Stimulated activated CD8-positive, alpha-beta memory T cell treated with anti-CD3 and anti-CD28 coated beads, Interleukin-4, amount 100 ng/mL, for 4 hours (primary cell): ENCODE measurements at places on chromosomes 4 and X.

- no peak for DNase-seq
Observed at GRCh38 chrX:19107035-19107434, 15.2 kb downstream of the ADGRG2 start.

DNA sequence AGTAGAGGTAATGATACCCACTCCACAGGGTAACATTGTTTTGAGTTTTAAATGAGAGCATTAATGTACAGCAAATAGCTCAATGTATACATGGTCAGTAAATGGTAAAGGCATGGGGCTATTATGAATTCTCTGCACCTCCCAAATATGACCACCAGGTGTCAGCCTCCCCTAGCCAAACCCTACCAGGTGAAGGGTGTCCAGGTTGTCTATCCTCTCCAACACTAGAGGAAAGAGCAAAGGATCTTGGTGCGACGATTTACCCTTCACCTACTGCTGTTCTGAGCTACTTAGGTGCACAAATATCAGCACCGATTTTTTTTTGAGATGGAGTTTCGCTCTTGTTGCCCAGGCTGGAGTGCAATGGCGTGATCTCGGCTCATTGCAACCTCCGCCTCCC is 26.5 kb upstream of the XIAP start:
- DNase-seq: peak; percentile 2

- no peak for DNase-seq
Observed at GRCh38 chr4:118936406-118936805, 47.8 kb downstream of the SYNPO2 start.

DNA sequence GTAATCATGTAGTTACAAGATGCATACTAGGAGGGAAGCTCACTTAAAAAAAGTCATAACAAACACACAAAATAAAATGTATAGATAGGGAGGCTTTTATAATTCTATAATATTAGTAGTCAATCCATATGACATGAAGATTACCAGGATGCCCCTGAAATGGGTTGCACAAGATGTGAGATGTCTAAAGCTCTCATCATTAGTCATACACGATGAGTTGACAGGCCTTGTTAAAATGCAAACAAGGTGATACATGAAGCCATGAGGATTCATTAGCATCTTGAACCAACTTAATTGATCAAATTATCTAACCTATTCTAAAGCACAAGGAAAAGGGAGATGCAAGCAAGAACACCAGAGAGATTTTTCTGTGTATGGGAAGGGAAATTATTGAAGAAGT is 470.2 kb downstream of the IQCM start:
- DNase-seq: no peak

DNA sequence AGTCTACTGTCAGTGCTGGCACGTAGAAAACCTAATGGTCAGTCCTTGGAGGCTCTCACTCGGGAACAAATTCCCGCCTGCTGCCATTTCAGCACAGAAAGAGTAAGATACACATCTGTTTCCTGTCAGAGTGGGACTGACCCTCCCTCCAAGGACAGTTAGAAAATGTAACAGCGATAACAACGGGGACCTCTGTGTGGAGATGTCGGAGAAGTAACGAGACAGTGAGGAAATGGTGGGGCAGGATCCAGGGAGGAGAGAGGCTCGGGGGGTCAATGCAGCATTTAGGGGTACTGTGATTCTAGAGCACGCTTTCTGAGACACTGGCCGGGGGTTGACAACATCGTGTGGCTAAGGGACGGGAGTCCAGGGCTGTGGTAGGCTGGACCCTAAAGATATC is 36.0 kb upstream of the SORCS2 start:
- no peak for DNase-seq

DNA sequence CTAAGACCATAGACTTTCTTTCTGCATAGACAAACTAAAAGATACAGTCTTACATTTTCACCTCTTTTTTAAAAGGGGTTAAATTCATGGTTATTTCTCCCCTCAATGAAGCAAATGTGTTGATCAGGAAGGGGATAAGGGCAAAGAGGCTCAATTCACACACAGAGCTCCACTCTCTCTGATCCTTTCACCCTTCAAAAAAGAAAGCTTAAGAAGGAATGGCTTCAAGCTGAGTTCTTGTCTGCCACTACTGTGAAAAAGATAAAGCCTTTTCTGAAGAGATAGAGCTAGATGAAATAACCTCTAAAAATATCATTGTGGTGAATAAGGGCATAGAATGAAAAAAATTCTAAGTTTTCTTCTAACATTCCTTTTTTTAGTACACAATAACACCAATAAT is 28.3 kb downstream of the SEPSECS start:
- no peak for DNase-seq

DNA sequence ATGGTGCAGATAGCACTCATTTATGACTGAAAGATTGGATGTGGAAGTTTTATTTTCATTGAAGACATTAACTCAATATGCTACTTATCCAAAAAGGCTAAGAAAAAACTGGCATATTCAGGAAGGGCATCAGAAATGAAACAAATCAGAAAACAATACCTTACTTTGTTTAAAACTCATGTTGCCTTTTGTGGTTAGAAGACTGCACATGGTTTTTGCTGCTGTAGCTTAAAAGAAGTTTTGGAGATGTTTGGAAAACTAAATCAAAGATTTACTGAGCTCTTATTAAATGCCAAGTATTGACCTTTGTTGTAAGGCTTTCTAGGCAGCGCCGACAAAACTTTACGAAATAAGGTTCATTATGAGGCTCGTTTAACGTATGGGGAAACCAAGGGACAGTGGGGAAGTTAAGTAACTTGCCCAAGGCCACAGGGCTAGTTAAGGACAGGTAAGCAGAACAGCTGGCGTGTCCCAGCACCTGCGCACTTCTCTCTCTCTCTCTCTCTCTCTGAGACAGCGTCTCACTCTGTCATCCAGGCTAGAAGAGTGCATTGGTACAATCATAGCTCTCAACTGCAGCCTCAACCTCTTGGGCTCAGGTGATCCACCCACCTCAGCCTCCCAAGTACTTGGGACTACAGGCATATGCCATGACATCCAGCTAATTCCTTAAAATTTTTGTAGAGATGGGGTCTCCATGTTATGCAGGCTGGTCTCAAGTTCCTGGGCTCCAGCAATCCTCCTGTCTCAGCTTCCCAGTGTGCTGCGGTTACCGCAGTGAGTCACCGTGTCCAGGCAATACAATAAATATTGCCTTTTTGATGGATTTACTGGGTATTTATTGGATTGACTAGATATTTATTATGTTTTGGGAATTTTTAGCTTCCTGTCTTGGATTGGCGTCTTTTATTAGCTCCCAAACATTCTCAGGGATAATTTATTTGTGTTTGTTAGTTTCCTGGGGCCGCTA is 16.1 kb downstream of the LRP2BP start:
- no peak for DNase-seq

DNA sequence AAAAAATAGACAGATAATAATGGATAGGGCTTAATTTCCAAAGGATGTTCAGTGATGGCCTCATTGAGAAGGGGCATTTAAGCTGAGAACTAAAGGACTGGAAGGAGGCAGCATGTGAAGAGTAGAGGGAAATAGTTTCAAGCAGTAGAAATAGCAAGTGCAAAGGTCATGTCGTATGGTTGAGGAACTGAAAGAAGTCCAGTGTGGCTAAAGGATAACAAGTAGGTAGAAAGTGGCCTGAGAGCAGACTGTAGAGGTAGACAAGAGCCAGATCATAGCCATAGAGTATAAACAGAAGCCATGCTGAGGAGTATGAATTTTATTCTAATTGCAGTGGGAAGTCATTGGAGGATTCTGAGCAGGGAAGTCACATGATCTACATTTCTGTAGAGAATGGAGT is 72.3 kb downstream of the GRIA3 start:
- DNase-seq: no peak

DNA sequence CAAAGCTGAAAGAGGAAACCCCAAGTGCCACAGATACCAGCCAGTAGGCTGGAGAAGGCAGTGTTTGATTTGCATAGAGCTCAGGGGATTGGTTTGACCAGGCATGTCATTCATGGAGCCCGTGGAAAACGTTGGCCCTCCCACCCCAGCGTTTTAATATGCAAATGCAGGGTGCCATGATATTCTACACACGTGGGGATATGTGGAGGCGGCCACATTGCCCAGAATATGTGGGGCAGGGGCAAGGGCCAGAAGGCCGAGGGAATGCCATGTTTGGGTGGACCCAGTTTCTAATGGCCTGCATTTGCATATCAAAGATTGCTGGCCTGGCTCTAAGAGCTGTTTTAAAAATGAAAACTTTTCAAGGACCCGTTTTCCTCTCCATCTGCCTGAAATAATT is 71.1 kb downstream of the MAP9 start:
- DNase-seq: no peak

- DNase-seq: no peak
Observed at GRCh38 chr4:168945291-168945690, 64.8 kb downstream of the CBR4 start.

DNA sequence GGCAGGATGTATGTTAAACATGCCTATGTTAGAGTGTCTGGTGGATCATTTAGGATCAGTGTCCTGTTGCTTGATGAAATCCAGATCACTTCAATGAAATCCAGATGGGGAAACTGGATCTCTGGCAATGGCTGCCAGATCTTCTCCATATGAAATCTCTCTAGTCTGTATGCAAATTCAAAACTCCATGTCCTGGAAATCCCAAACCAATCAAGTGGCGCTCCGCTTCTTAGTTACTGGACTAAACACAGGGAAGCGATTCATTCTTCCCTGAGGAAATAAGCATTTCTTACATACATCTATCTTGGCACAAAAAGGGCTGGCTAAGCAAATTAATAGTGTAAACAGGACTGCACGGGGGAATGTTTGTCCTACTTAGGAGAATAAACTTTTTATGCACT is 94.9 kb downstream of the HDAC8 start:
- no peak for DNase-seq

DNA sequence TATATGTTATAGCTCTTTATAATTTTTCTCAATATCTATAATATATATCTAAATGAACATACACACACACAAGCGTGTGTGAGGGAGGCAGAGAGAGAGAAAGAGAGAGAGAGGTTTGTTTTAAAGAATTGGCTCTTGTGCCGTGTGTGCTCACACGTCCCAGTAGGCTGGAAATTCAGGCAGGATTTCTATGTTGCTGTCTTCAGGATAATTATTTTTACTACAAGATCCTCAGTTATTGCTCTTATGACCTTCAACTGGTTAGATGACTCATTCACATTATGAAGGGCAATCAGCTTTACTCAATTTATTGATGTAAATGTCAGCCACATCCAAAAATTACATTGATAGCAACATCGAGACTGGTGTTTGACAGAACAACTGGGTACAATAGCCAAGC is 1520.7 kb upstream of the PCDH7 start:
- no peak for DNase-seq

GRCh38 chr4:133799717-133800315 is 401.8 kb downstream of the PABPC4L start:
- DNase-seq: no peak

- DNase-seq: no peak
Observed at GRCh38 chr4:78584863-78585547, 33.4 kb downstream of the ANXA3 start.

GRCh38 chr4:957231-957580 is 16.2 kb downstream of the DGKQ start:
- no peak for DNase-seq

DNA sequence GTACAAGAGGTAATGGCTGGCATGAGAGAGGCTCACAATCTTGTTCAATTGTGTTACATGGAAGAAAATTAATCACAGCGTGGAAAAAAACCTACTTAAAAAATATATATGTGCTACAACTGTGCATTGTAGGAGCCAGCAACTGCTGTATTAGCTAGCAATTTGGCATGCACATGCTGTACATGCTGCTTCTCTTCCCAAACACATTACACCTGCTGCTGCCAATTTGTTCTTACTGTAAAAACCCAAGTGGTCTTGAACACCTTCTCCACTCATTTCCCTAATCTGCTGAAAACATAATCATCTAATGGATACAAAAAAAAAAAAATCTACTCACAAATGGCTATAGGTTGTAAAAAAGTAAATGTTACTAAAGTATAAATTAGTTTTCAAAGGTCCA is 264.2 kb downstream of the INPP4B start:
- no peak for DNase-seq

DNA sequence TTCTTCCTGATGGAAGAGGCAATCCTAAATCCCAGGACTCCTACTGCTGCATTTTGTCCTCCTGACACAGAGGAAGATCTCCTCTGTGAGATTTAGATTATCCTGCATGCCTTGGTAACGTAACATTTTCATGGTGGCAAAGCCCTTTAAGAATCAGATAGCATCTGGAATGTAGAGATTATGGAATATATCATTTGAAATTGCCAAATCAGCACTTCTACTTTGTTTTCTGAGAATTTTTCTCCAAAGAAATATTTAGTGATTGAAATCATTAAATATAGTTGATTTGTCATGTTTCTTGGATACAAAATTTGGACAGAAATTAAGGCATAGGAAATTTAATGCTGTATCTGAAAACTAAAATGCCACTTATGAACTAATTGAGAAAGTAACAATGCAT is 326.9 kb downstream of the EPHA5 start:
- DNase-seq: no peak

GRCh38 chrX:30248854-30249253 is 1.9 kb downstream of the MAGEB1 start:
- no peak for DNase-seq

DNA sequence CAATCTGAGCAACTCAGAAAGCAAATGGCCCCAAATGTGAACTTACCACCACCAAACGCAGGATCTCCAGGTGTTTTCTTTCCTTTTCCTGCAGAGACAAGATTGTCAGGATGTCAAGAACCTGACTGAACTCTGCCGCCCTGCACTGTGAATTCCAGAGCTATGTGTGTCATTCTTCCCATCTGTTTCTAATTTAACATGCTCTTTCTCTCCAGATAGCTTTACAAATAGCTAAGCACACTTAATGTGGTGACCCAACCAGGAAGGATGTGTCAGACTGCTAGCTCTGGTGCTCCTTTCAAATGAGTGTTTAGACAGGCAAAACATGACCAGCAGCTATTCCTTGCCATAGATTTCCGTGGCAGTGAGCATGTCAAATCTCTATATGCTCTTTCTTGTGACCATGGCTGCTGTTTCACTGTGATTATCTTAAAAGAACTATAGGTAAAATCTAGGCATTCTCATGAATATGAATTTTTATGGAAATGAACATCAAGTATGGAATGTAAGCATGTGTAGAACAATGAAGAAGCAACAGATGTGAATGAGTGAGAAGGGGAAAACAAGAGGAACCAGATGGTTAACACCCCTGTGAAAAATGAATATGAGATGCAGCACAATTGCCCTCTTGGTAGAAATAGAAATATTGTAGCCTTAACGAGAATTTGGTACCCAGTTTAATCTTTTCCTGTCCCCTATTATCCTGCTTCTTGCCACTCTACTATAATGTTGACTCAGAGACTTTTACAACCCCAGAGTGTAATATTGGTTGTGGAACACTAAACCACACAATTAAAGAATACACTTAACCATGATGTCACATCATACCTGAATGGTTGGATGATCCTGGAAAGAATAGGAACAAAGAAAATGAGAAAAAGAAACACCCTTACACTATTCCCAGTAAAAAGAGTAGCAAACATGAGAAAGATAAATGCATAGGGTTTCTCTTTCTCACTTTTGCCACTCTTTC is 247.8 kb upstream of the DKK2 start:
- DNase-seq: no peak

DNA sequence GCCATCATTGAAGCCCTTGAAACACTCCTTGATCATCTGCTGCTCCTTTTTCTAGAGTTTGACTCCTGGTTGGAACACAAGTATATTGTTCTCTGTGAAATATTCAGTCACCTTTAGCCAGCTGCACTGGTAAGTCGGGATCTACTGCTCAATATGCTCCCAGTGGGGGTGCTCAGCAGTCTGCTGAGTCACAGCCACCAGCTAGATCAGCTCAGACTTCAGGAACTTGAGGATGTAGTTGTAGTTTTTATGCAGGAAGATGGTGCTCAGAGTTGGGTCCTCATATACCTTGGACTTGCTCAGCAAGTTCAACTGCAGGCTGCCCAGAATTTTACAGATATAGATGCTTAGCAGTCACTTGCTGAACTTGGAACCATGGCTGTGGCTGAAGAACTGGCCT is 202.5 kb upstream of the RPL34 start:
- DNase-seq: no peak
